ENCODE measurements at places on chromosomes 16 and 17.

DNA sequence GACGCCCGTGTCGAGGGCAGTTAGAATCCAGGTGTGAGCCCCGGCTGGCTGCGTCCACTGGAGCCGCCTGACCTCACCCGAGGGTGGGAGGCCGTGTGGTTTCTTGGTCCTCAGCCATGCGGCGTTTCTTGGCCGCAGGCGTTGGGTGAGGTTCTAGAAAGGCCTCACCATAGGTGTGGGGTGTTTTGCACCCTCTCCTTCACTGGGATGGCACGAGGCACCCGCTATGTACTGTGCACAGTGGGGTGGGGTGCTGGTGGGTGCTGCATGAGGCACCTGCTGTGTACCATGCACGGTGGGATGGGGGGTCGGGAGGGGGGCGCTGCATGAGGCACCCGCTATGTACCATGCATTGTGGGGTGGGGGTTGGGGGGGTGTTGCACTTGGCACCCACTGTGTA lies 169.6 kb downstream of the BANP start:
- H3K36me3 ChIP-seq, result no peaks in the 10 kb centered on the region
- H3K27ac ChIP-seq, result no peak overlapping the region
- no peak for DNase-seq
- no peaks in the 10 kb centered on the region for H3K4me1 ChIP-seq
- H3K27me3 ChIP-seq, result peaks cover 2% of the 10 kb centered on the region

- H3K36me3 ChIP-seq, result peaks cover 10% of the 10 kb centered on the region
- no peaks in the 10 kb centered on the region for H3K27me3 ChIP-seq
- DNase-seq, result no peak
- no peak overlapping the region for H3K27ac ChIP-seq
- no peak overlapping the region for H3K4me3 ChIP-seq
Measured at GRCh38 chr16:76946879-76947278, 244.1 kb upstream of the MON1B start.

- H3K27me3 ChIP-seq, result no peaks in the 10 kb centered on the region
- DNase-seq, result no peak
- peaks cover 4% of the 10 kb centered on the region for H3K36me3 ChIP-seq
- H3K4me1 ChIP-seq, result no peaks in the 10 kb centered on the region
- no peak overlapping the region for H3K27ac ChIP-seq
Measured at GRCh38 chr16:63066552-63066951, 1030.3 kb upstream of the CDH8 start.

DNA sequence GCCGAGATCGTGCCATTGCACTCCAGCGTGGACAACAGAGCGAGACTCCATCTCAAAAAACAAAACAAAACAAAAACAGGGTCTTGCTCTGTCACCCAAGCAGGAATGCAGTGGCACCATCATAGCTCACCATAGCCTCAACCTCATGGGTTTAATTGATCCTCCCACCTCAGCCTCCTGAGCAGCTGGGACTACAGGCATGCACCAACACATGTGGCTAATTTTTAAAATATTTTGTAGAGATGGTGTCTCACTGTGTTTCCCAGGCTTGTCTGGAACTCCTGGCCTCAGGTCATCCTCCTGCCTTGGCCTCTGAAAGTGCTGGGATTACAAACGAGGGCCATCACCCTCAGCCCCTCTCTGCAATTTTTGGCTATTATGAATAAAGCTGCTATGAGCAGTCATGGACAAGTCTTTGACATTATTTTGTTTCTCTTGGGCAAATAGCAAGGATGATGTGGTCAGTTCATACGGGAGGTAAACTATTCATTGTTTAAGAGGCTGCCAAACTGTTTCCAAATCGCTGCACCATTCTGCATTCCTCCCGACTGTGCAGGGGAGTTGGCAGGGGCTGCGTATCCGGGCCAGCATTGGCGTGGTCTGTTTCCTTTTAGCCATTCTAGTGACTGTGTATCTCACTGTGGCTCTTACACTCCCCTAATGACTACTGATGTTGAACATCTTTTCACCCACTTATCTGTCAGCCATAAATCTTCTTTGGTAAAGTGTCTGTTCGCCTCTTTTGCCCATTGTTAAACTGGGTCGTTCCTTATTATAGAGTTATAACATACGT lies 21.1 kb downstream of the EIF4A3 start:
- H3K4me3 ChIP-seq, result no peak overlapping the region
- no peak for DNase-seq
- no peaks in the 10 kb centered on the region for H3K36me3 ChIP-seq
- no peaks in the 10 kb centered on the region for H3K4me1 ChIP-seq
- H3K27me3 ChIP-seq, result peaks cover 19% of the 10 kb centered on the region

- peaks cover 32% of the 10 kb centered on the region for H3K4me1 ChIP-seq
- H3K27me3 ChIP-seq, result peaks cover 33% of the 10 kb centered on the region
- no peak for DNase-seq
Measured at GRCh38 chr17:7440113-7440833, 961 bp downstream of the FGF11 start.

GRCh38 chr17:17609121-17609520 lies 17.6 kb upstream of the PEMT start:
- H3K4me1 ChIP-seq, result no peaks in the 10 kb centered on the region
- H3K4me3 ChIP-seq, result no peak overlapping the region
- peaks cover 6% of the 10 kb centered on the region for H3K27me3 ChIP-seq
- DNase-seq, result no peak

DNA sequence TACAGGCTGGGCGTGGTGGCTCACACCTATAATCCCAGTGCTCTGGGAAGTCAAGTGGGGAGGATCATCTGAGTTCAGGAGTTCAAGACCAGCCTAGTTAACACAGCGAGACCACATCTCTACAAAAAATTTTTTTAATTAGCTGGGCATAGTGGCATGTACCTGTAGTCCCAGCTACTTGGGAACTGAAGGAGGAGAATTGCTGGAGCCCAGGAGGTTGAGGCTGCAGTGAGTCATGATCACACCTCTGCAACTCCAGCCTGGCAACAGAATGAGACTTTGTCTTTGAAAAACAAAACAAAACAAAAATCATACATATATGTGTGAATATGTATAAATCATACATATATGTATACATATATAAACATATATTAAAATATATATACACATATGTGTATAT lies 54.1 kb upstream of the MARCHF10 start:
- no peak overlapping the region for H3K27ac ChIP-seq
- no peaks in the 10 kb centered on the region for H3K4me1 ChIP-seq
- peaks cover 29% of the 10 kb centered on the region for H3K27me3 ChIP-seq
- DNase-seq, result no peak

DNA sequence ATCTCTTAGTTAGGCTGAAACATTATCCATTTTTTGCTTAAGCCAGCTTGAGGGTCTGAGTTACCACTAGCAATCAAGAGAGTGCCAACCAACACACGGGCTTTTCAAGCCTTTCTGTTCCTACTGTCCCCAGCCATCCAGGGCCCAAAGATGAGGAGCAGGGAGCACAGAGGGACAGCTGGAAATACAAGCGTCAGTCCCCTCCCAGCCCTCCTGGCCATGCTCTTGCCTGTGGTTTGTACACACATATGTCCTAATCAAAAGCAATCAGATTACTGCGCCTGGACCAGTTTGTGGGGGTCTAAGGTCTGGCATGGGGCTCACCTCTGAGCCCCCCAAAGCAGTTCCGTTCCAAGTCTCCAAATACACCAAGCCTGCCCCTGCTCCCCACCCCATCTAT lies 3.5 kb downstream of the CORO7 start:
- no peak overlapping the region for H3K4me3 ChIP-seq
- H3K27me3 ChIP-seq, result no peaks in the 10 kb centered on the region
- DNase-seq, result no peak
- H3K4me1 ChIP-seq, result peaks cover 33% of the 10 kb centered on the region

- peak; percentile 53 for DNase-seq
- H3K4me1 ChIP-seq, result peaks cover 3% of the 10 kb centered on the region
- H3K36me3 ChIP-seq, result peaks cover 6% of the 10 kb centered on the region
- H3K27ac ChIP-seq, result no peak overlapping the region
- no peak overlapping the region for H3K4me3 ChIP-seq
Measured at GRCh38 chr16:4704913-4705312, 11.6 kb downstream of the NUDT16L1 start.

GRCh38 chr16:86798247-86799041 lies 220.1 kb downstream of the FOXL1 start:
- H3K4me1 ChIP-seq, result no peaks in the 10 kb centered on the region
- no peaks in the 10 kb centered on the region for H3K36me3 ChIP-seq
- no peak overlapping the region for H3K4me3 ChIP-seq
- no peak for DNase-seq
- peaks cover 30% of the 10 kb centered on the region for H3K27me3 ChIP-seq
- no peak overlapping the region for H3K27ac ChIP-seq

- H3K27ac ChIP-seq, result no peak overlapping the region
- H3K27me3 ChIP-seq, result no peaks in the 10 kb centered on the region
- H3K36me3 ChIP-seq, result no peaks in the 10 kb centered on the region
- peaks cover 7% of the 10 kb centered on the region for H3K4me1 ChIP-seq
- no peak overlapping the region for H3K4me3 ChIP-seq
Measured at GRCh38 chr16:3988011-3988410, 107.5 kb upstream of the CREBBP start.

DNA sequence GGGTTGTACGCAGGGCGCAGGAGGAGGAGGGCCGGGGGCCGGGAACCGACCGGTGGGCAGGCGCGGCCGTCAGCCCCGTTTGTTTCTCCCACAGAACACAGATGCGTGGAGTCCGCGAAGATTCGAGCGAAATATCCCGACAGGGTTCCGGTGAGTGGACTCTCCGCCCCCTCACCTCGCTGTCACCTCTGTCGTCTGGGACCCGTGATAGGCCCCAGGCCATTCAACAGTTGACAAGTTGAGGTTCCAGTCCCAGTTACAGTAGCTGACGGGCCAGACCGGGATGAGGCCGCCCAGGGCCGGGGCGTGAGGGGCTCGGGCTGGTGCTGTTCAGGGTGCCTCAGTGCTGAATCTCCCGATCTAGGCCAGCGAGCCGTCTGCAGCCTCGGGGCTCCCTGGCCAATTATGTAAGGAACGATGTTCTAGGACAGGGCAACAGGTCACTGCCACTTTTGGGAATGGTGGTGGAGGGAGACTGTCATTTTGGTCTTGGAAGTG lies 628 bp downstream of the GABARAPL2 start:
- H3K4me1 ChIP-seq, result peaks cover 22% of the 10 kb centered on the region
- peak overlapping the region; percentile 93 for H3K4me3 ChIP-seq
- no peak for DNase-seq
- H3K36me3 ChIP-seq, result no peaks in the 10 kb centered on the region
- H3K27me3 ChIP-seq, result peaks cover 14% of the 10 kb centered on the region

DNA sequence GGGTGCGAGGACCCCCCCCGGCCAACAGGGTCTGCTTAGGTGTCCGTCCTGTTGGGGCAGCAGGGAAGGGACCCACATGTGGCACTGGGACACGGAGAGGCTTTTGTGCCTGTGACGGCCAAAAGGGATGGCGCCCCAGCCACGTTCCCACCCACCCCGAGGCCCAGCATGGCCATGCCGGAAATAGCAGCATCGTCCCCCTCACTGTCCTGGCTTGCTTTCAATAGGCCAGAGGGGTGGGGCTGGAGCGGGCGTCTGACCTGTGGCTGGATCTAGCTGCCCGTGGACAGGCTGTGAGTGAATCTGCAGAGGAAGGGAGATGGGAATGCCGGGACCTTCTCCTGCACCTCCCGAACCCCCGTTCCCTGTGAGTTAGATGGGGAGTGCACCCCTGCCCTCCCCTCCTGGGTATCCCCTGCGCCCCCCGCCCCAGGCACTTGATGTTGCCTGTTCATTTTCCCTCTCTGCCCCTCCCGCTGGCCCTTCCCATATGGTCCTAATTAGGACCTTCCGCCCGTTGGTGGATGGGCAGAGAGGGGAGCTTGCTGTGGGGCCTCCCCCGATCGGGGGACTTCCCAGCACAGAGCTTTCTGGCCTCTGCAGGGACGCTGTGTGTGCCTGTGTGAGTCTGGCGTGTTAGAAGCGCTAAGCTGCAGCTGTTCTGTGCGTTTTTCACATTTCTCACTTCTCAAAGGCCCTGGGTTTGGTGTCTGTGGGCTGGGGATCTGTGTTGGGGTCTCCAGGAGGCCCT lies 292.8 kb downstream of the SEC14L1 start:
- no peaks in the 10 kb centered on the region for H3K36me3 ChIP-seq
- H3K4me1 ChIP-seq, result peaks cover 28% of the 10 kb centered on the region
- H3K27me3 ChIP-seq, result no peaks in the 10 kb centered on the region
- no peak for DNase-seq

- H3K4me3 ChIP-seq, result no peak overlapping the region
- peaks cover 6% of the 10 kb centered on the region for H3K27me3 ChIP-seq
- no peaks in the 10 kb centered on the region for H3K4me1 ChIP-seq
- no peak for DNase-seq
- H3K27ac ChIP-seq, result no peak overlapping the region
Measured at GRCh38 chr17:41067281-41067680, 1.6 kb upstream of the KRTAP2-4 start.

DNA sequence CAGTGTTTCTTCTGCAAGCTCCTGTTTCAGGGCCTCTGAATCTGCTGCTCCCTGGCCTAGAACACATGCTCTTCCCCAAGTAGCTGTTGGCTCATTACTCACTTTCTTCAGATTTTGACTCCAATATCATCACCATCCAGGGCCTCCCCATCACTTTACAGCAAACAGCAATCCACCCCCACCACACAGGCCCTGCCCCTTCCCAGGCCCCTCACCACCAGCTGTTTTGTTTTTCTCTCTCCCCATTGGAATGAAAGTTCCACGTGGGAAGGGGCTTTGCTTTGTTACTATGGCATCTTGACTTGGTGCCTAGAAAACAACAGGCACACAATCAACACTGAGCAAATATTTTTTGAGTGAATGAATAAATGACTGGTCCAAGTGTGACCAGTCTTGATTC lies 4.0 kb downstream of the TMEM170A start:
- H3K36me3 ChIP-seq, result no peaks in the 10 kb centered on the region
- H3K27me3 ChIP-seq, result no peaks in the 10 kb centered on the region
- no peak for DNase-seq
- H3K4me3 ChIP-seq, result no peak overlapping the region
- H3K27ac ChIP-seq, result peak overlapping the region; percentile 1

DNA sequence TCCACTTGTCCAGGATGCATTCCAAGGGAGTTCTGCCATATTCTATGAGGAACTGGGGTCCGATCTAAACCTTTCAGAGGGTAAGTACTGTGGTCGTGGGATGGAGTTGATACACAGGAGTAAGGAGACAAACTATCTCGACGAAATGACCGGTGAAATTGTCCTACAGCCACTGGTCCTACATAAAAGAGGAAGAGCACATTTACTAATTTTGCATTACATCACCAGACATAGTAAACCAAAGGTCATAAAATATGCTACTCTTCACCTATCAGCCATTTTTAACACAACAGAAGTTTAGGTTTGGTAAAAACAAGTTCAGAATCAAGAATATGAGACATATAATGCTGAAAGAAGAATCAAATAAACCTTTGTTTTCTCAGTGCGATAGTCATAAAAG lies 8.1 kb downstream of the HSF5 start:
- H3K27me3 ChIP-seq, result no peaks in the 10 kb centered on the region
- H3K36me3 ChIP-seq, result no peaks in the 10 kb centered on the region
- no peak for DNase-seq
- no peaks in the 10 kb centered on the region for H3K4me1 ChIP-seq

All from natural killer cell treated with Interleukin-12 subunit alpha and Interleukin-12 subunit beta and Interleukin-15 and Interleukin-18, amount 100 ng/mL, for 72 hours (primary cell).